ENCODE measurements at places on chromosomes 4 and X.

- no peak for DNase-seq
Observed at GRCh38 chrX:21885568-21885967, 29.8 kb downstream of the YY2 start.

DNA sequence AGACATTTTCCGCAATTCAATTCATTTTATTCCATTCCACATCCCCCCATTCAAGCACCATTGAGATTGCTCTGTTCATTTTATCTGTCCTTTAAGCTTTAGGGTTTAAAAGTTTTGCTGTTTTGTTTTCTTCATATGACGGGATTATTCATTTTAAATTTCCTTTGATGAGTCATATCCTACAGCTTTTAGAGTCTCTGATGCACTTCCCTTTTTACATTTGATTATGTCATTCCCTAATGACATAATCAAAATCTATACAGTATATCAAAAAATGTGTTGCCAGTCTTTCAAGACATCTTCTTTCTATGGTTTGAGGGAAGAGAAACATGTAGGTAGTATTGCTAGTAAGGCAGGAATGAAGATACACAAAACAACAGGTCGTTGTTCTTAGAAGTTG is 456.3 kb downstream of the PDGFC start:
- no peak for DNase-seq

DNA sequence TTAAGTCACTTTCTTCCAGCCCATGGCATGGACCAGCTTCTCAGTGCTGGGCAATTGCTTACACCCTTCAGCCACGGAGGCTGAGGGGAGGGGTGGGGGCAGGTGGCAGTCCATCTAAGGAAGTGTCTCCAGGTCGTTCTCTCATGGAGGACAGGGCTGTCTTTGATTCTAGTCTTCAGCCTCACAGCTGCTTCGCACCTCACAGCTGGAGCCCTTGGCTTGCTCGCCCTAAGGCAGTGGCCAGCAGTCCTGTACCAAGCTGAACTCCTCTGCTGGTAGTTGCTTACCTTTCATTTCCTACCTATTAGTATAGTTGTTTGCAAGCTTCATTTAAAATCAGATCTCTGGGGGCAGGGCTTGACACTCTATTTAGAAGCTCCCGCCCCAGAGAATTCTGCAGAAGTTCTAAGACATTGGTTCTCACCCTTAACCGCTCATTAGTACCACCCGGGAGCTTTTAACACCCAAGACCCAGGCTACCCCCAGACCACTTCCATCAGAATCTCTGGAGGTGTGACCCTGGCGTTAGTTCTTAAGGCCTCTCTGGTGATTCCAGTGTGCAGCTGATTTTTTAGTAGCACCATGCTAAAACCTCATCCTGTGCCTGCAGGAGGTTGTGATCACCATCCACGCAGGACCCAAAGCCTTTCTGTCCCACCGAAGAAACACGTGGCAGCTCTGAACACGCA is 386.8 kb downstream of the UNC5C start:
- DNase-seq = no peak

DNA sequence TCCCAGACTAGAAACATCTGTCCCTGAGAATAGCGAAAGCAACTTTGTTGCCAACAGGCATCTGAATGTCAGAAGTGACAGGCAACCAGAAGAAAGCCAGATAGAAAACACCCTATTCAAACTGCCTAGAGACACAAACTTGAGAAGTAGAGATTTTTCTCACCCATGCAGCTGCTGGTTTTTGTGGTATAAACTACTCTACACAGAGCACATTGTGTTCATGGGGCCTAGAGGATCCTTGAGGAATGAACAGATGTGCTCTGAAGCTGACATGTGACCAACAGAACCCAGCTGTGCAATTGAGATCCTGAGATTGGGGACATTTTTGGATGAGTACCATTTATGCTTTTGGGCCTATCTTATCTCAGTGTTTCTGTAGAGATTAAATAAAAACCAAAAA is 63.6 kb upstream of the NRK start:
- DNase-seq = no peak

- no peak for DNase-seq
Observed at GRCh38 chr4:38078590-38079421, 118.6 kb downstream of the PTTG2 start.

- DNase-seq = no peak
Observed at GRCh38 chrX:128848374-128848773, 674.9 kb downstream of the SMARCA1 start.

DNA sequence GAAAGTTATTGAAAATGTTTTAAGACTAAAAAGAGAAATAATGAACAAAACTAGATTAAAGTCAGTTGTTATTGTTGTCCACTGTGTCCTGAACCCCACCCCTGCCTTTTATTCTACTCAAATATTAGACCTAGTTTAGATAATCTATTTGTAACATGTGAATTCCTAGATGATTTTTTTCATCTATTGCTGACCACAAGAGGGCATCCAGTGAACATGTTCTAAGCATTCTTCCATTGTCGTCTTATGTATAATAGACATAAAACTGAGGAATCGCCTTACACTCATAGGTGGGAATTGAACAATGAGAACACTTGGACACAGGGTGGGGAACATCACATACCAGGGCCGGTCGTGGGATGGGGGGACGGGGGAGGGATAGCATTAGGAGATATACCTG is 36.4 kb upstream of the HPRT1 start:
- DNase-seq = no peak

GRCh38 chr4:163768014-163768413 is 273.5 kb downstream of the TMA16 start:
- DNase-seq = no peak

GRCh38 chr4:144902614-144903013 is 195.4 kb downstream of the ANAPC10 start:
- no peak for DNase-seq

DNA sequence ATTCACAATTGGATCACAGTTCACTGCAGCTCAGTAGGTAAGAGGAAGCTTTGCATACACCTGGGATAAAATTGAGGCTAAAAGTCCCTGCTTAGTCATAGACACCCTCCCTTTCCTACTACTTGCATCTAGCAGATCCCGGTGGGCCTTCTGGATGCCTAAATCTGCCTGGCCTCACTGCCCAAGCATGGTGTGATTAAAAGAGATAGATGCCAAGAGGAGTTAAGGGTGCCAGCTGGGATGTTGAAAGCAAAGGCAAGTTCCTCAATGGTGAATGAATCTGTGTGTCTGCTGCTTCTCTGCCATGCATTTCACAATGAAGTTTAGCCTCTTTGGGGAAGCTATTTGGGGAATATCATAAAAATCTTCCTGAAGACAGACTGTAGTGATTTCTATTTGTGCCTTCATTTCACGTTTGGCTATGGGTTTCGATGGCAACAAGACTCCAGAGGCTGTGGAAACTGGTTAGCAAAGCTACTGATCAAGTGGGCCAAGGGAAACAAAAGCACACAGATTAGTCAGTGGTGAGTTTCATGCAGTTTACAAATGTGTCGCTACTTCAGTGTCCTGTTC is 534.0 kb downstream of the ANKRD50 start:
- DNase-seq = no peak

GRCh38 chr4:742096-742741 is 36.6 kb downstream of the PCGF3 start:
- DNase-seq = no peak

DNA sequence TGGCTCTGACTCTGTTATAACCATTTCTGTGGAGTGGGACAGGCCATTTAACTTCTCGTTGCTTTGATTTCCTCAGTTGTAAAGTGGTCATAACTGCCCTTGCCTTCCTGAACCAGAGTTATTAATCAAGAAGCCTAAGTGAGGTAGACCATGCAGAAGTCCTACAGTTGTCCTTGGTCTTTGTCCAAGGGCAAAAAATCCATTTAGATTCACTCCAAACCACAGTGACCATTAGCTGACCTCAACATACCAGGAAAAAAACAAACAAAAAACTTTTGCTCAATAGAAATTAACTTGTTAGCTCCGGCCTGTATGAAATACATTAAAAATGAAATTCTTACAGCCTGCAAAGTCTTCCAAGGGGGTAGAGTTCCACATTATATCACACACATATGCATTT is 52.7 kb downstream of the TBC1D9 start:
- no peak for DNase-seq

DNA sequence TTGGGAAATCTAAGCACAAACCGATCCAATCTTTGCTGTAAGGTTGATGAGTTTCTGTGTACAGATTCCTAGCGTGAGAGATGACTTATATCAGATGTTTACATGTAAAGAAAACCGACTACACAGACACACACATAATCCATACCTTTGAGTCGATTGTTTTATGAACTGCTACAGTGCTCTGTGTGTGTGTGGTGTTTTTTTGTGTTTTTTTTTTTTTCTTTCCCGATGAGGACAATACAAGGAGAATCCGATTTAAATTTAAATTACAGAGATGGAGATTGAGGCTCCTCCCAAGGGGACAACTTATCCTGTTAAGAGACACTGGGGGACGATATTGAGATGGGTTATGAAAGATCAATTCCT is 461 bp upstream of the SLC9A6 start:
- no peak for DNase-seq

DNA sequence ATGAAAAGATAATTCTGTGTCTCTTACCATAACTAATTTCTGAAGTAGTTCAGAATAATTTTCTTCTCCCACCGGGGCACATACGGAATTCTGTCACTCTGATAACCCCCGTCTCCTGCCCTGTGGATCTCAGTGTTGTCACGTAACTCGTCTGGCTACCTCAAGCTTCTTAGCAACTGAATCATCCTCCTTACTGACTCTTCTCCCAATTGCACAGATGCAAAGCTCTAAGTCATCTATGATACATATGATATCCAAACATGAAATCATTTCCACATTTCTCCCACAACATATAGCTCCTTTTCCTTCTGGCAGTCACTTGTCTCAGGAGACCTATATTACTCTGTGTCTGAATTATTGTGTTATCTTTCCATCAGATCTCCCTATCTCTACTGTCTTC is 1043.1 kb upstream of the TENM3 start:
- DNase-seq = no peak

- no peak for DNase-seq
Observed at GRCh38 chrX:110025395-110025794, 22.5 kb downstream of the TMEM164 start.

GRCh38 chr4:142741995-142742394 is 104.1 kb downstream of the INPP4B start:
- no peak for DNase-seq

DNA sequence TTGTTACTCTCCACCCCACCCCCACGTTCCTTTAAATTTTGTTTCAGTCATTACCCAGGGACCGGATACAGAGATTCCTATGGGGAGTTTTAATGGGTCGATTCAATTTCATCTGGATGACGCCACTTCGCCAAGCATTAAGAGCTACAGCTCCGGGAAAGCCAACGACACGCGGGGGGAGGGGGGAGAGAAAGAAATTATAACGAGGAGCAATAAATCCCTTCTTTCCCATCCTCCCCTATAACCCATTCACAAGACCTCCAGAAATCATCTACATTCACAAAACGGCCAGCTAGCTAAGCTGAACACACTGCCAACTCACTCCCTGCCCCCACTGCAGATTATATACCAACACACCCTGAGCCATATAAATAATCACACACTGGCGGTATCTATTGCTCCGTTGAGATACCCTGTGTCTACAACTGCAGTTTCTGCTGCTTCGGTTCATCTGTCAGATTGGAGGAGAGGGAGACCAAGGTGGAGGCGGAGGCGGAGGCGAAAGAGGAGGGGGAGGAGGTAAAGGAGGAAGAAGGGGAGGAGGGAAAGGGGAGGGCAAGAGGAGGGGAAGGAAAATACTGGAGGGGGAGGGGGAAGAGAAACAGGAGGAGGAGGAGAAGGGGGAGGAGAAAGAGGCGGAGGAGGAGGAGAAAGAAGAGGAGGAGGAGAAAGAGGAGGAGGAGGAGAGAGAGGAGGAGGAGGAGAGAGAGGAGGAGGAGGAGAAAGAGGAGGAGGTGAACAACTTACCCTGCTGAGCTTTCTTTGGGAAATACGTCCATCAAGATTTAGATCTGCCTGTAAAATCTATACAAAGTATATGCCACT is 113.9 kb upstream of the VAMP7 start:
- DNase-seq = no peak

DNA sequence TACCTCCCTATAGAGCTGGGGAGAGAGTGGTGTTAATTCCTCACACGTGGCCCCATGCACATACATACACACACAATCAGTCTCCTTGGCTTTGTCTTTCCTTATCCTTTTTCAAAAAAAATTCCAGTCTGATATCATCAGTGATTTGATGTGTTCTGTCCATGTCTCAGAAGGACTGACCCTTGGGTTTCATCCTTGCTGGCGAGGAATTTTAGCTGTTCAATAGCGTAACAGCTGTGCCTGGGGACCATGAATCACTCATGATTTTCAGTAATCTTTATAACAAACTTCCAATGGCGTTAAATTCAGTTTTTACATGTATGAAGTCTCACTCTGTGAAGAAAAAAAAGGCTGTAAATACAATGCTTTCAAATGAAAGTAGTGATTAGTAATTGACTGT is 204.6 kb downstream of the RBMX2 start:
- DNase-seq = no peak

- DNase-seq = no peak
Observed at GRCh38 chrX:99394456-99394855, 1015.6 kb downstream of the PCDH19 start.

- DNase-seq = no peak
Observed at GRCh38 chrX:87299563-87300160, 217.9 kb upstream of the KLHL4 start.

GRCh38 chr4:54547299-54548097 is 110.3 kb upstream of the KIT start:
- DNase-seq = no peak

- DNase-seq = no peak
Observed at GRCh38 chrX:27694667-27695066, 104.5 kb downstream of the DCAF8L2 start.

DNA sequence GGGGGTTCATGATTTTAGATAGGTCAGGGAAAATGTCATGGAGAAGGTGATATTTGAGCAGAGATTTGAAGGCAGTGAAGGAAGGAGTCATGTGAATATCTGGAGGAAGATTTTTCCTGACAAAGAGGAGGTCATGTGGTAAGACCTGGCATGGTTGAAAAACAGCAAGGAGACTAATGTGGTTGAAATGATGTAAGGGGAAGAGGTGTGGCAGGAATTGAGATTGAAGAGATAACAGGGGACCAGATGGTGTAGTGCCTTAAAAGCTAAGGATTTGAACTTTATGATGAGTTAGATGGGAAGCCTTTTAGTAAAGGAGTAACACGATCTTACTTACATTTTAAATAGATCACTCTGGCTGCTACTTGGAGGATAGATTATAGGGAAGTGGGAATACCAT is 210.9 kb downstream of the RTL9 start:
- no peak for DNase-seq

GRCh38 chrX:136708348-136708747 is 60.4 kb downstream of the CD40LG start:
- DNase-seq = no peak

- DNase-seq = no peak
Observed at GRCh38 chr4:147110473-147111367, 165.1 kb upstream of the TTC29 start.

DNA sequence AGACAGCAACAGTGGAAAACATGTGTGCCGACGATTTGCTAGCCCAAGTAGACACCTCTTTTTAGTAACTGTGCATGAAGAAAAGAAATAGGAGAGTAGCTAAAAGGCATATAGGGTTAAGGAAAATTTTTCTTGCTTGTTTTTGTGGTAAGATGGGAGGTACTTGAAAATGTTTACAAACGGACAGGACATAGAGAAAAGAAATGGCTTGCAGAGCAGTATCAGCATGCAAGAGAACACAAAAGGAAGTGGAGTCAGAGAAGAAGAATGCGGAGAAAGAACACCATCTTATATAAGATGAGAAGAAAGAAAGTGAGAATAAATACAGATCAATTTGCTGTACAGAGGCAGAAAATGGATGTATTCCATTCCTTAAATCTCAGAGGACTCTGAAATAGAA is 263.7 kb upstream of the ETNPPL start:
- DNase-seq = no peak

Measured in stimulated activated CD4-positive, alpha-beta T cell treated with anti-CD3 and anti-CD28 coated beads, TNF-alpha, amount 100 ng/mL, for 1 hour (primary cell).